ENCODE measurements at places on chromosomes 11 and 22. TPM values are rescaled to one million over a fixed set of nuclear protein-coding genes. Genes with fewer than 3 reads are reported as not detected.

TMEM86A gene
- 1.5 TPM for polyA plus RNA-seq

OTOG gene
- polyA plus RNA-seq, result not detected

SLC22A9 gene
- polyA plus RNA-seq, result not detected

SLC22A6 gene
- polyA plus RNA-seq, result not detected

LTO1 gene
- polyA plus RNA-seq, result 17.3 TPM

KRTAP5-11 gene
- polyA plus RNA-seq, result not detected

FGF4 gene
- polyA plus RNA-seq, result not detected

CRYBA4 gene
- not detected for polyA plus RNA-seq

TCN2 gene
- polyA plus RNA-seq, result 38.3 TPM

FGF3 gene
- not detected for polyA plus RNA-seq

LUZP2 gene
- not detected for polyA plus RNA-seq

KCNJ5 gene
- polyA plus RNA-seq, result 0.34 TPM

FOLR2 gene
- 52.4 TPM for polyA plus RNA-seq

SUSD2 gene
- polyA plus RNA-seq, result 9.3 TPM

MUC5B gene
- polyA plus RNA-seq, result not detected

MS4A6A gene
- 84.0 TPM for polyA plus RNA-seq

TPBGL gene
- 0.27 TPM for polyA plus RNA-seq

TRIM48 gene
- not detected for polyA plus RNA-seq

CDHR5 gene
- polyA plus RNA-seq, result not detected

BATF2 gene
- polyA plus RNA-seq, result 7.4 TPM

OR51A4 gene
- not detected for polyA plus RNA-seq

SCUBE1 gene
- 0.03 TPM for polyA plus RNA-seq

BTBD18 gene
- polyA plus RNA-seq, result not detected

CALCA gene
- polyA plus RNA-seq, result not detected

ART5 gene
- polyA plus RNA-seq, result not detected

KRTAP5-10 gene
- not detected for polyA plus RNA-seq

MPEG1 gene
- polyA plus RNA-seq, result 13.5 TPM

RFPL2 gene
- not detected for polyA plus RNA-seq

PNPLA5 gene
- not detected for polyA plus RNA-seq

ZP1 gene
- 1.5 TPM for polyA plus RNA-seq

APOBEC3C gene
- polyA plus RNA-seq, result 21.0 TPM

ANO3 gene
- 0.41 TPM for polyA plus RNA-seq

REXO2 gene
- polyA plus RNA-seq, result 142 TPM

KCNJ1 gene
- not detected for polyA plus RNA-seq

Measured in adipose tissue (tissue), 3 donors.